Airway epithelial cell (primary cell): ENCODE measurements at places on chromosomes 11 and 22. TPM values are rescaled to one million over a fixed set of nuclear protein-coding genes. Genes with fewer than 3 reads are reported as not detected.

Gene PHF21B
- not detected in 2 replicates for total RNA-seq

Gene PNPLA5
- not detected in 2 replicates for total RNA-seq

Gene RTL10
- total RNA-seq: 18.2 and 23.2 TPM in 2 replicates

Gene RDX
- total RNA-seq: 69.4 and 77.2 TPM in 2 replicates

Gene SLC1A2
- total RNA-seq: not detected in 2 replicates

Gene LRRC56
- total RNA-seq: 0.23 and 0.56 TPM in 2 replicates

Gene GLYATL1
- not detected in 2 replicates for total RNA-seq

Gene ADAMTS8
- total RNA-seq: not detected in 2 replicates

Gene TSPAN32
- not detected in 2 replicates for total RNA-seq

Gene HPX
- total RNA-seq: 0.28 TPM in 1 of 2 replicates, not detected in the other

Gene HEPACAM
- total RNA-seq: not detected in 2 replicates

Gene USH1C
- not detected in 2 replicates for total RNA-seq

Gene WT1
- not detected in 2 replicates for total RNA-seq

Gene KRTAP5-1
- not detected in 2 replicates for total RNA-seq

Gene FGF4
- not detected in 2 replicates for total RNA-seq

Gene PAMR1
- 3.8 and 4.5 TPM in 2 replicates for total RNA-seq

Gene RIN1
- 58.2 and 67.9 TPM in 2 replicates for total RNA-seq

Gene DCHS1
- total RNA-seq: 0.09 and 0.21 TPM in 2 replicates

Gene GUCY1A2
- total RNA-seq: under 0.01 TPM in 1 of 2 replicates, not detected in the other

Gene KIRREL3
- total RNA-seq: not detected in 2 replicates

Gene SLC6A5
- total RNA-seq: not detected in 2 replicates

Gene HEPN1
- total RNA-seq: not detected in 2 replicates

Gene SSTR3
- not detected in 2 replicates for total RNA-seq

Gene OR51B4
- not detected in 2 replicates for total RNA-seq

Gene HTR3A
- not detected in 2 replicates for total RNA-seq

Gene INS
- not detected in 2 replicates for total RNA-seq

Gene LSP1
- total RNA-seq: 0.23 and 1.1 TPM in 2 replicates

Gene B3GAT3
- 30.2 and 30.4 TPM in 2 replicates for total RNA-seq

Gene SMIM35
- total RNA-seq: not detected in 2 replicates

Gene CRYAB
- 4.2 and 16.6 TPM in 2 replicates for total RNA-seq

Gene CBX7
- total RNA-seq: 0.09 and 0.21 TPM in 2 replicates

Gene NXPE4
- not detected in 2 replicates for total RNA-seq
